CD4-positive, alpha-beta T cell treated with Interleukin-15 for 1 hour (primary cell): ENCODE measurements at places on chromosomes 1 and 21.

DNA sequence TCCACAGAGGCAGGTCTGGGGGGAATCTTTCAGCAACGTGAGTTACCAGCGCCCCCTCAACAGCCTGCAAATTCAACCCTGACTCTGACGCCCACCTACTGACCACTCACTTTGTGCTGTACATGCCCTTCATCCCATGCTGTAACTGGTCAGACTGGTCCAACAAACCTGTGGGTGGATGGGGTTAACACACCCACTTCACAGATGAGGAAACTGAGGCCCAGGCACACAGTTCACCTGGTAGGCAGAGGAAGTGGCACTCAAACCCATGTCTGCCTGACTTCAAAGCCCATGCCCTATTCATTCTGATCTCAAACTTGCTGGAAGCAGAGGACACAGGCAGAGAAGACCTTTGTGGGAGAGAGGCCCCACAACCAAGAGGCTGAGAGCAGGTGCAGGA, 172.9 kb downstream of the TRABD2B start:
- DNase-seq: no peak

GRCh38 chr1:164263540-164263939, 295.4 kb upstream of the PBX1 start:
- DNase-seq: no peak

GRCh38 chr21:29904359-29905282, 35.2 kb downstream of the GRIK1 start:
- DNase-seq: no peak

GRCh38 chr21:28283641-28284490, 708.8 kb downstream of the LTN1 start:
- DNase-seq: no peak

DNA sequence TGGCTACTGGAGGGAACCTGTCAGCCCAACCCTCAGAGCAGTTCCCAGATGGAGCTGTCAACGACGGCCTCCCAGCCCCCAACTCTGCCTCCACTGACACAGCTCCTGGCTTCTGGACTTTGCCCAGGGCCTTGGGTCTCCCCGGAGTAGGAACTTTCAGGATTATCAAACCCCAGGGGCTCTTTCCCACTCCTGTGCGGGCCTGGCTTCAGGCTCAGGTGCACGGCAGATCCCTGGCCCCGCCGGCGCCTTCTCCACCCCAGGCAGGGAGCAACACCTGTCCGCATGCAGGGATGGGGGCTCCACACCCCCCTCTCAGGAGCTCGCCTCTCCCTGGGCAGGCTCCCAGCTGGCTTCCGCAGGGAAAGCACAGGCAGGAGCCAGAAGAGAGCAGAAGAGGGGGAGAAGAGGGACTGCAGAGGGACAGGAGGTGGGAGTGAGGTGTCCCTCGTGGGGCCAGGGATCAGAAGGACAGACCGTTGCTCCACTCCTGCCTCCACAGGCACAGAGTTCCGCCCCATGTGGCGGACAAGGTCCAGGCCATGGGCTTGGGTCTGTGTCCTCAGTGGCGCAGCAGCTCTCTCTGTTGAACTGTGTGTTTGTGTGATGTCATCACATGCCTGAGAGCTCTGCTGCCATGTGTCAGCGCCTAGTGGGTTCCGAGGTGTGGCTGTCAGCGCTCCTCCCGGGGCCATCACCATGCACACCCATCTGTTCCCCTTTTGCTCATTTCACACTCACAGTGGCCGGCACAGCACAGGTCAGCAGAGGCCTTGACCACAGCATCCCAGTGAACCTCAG, 107.7 kb downstream of the PDE9A start:
- DNase-seq: no peak

DNA sequence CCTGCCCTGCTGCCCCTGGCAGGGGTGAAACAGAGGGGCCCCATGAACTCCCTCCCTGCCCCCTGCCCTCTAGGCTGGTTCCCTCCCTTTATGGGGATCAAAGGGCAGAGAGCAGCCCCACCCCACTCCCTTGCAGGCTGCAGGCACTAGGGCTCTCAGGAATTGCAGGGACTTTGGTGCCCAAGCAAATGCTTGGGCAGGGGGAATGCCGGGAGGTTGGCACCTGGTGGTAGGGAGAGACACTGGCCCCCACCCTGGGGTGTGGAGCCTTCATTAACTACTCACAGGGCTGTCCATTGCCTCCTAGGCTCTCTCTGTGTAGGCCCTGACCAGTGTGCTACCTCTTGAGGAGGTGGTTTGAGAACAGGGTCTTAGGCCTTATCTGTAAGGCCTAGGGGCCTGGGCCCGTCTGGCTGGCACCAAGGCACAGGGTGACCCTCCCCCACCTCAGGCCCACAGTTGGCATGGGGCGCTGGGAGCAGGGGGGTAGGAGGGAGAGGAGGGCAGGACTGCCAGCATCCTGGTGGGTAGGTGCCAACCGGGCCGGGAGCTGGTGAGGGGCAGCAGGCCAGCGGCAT, 4.7 kb downstream of the ZBTB7B start:
- DNase-seq: no peak

- peak; percentile 44 for DNase-seq
Observed at GRCh38 chr1:21342961-21343838, 52.9 kb upstream of the ECE1 start.

- no peak for DNase-seq
Observed at GRCh38 chr1:196160066-196160795, 448.0 kb downstream of the KCNT2 start.

- DNase-seq: no peak
Observed at GRCh38 chr1:93129507-93130099, 50.5 kb downstream of the MTF2 start.
